ENCODE measurements at places on chromosomes 3 and 15. TPM values are rescaled to one million over a fixed set of nuclear protein-coding genes. Genes with fewer than 3 reads are reported as not detected.

- DNase-seq: no peak
These were observed 577.9 kb upstream of the EPHA6 start for GRCh38 chr3:96236522-96236921.

DNA sequence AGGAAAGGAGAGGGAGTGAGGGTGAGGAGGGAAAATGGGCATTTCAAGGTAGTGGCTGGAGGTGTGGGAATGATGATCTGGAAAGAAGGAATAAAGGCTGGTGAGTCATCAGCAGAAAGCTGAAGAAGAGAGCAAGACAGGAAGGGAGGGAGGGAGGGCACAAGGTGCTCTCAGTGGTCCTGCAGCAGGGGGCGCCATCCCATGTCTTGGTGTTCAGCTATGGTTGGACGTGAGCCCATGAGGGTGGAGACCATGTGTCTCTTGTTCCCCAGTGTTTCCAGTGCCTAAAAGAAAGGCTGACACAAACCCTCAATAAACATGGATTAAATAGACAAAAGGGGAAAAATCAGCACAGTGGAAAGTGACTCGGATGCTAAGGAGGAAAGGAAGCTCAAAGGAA is 228.5 kb downstream of the NTRK3 start:
- no peak for DNase-seq

The CGNL1 gene
- 4.7 TPM for total RNA-seq

The PDIA3 gene
- total RNA-seq: 217 TPM

The FEZF2 gene
- not detected for total RNA-seq

The PTH1R gene
- total RNA-seq: 4.9 TPM

Data from A172 (cell line).